CD4-positive, alpha-beta T cell treated with Interleukin-21 for 1 hour (primary cell): ENCODE measurements at places on chromosomes 7 and 10.

DNA sequence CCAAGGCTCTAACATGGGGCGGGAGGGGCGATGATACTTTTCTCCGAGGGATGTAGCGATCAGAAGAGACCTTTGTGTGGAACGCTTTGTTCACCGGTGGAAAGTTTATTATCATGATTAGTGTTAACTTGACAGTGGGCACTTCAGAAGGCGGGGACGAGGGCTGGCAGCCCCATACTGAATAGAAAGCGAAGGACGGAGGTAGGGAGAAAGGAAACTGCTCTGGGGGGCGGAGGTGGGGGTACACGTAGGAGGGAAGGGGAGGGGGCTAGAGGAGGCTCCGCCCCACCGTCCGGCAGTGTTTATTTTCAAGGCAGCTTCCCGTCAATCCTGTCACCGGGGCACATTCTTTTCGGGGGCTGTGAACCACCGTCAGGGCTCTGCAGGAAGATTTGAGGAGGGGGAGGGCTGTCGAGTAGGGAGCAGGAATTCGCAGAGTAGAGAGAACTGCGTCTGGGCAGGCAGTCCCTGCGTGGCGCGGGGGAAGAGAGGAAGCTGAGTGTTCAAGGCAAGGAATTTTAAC lies 9.4 kb upstream of the NKX2-3 start:
- DNase-seq, result no peak

GRCh38 chr10:47349516-47349915 lies 1.4 kb downstream of the RBP3 start:
- DNase-seq, result no peak

DNA sequence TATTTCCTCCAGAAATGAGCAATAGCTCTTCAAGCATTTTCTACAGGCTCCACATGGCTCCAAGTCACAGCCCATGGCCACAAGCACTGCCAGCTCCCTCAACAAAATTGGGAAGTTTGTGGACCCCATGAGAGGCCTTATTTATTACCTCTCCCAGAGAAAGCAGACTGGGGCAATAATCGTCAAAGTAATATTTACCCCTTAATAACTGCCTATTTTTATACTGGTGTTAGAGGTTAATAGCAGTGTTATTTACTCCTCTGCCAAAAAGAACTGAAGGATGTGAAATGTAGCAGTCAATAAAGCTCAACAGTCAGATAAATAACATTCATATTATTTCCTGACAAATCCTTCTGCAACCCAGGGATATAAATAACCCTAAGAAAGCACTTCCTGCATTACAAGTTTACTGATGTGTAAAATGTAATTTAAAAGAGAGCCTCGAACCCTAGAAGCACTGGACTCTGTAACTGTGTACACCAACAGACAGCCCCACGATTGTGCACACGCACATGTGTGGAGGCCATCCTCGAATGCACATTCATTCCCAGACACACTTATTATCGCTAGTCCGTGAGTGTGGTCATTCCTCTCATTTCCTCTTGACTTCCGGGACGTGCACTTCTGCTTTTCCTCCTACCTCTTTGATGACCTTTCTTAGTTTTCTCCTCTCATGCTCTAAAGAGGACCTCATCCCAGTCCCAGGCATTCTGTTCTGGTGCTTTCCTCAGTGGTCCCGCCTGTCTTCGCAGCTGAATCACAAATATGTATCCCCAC lies 157.4 kb downstream of the EVX1 start:
- DNase-seq, result no peak

GRCh38 chr10:3868271-3868664 lies 83.3 kb upstream of the KLF6 start:
- no peak for DNase-seq

- DNase-seq, result peak; percentile 75
These were observed 149.6 kb downstream of the C10orf105 start for GRCh38 chr10:71569775-71570588.

- no peak for DNase-seq
These were observed 52.3 kb upstream of the PHYHIPL start for GRCh38 chr10:59124187-59124586.

DNA sequence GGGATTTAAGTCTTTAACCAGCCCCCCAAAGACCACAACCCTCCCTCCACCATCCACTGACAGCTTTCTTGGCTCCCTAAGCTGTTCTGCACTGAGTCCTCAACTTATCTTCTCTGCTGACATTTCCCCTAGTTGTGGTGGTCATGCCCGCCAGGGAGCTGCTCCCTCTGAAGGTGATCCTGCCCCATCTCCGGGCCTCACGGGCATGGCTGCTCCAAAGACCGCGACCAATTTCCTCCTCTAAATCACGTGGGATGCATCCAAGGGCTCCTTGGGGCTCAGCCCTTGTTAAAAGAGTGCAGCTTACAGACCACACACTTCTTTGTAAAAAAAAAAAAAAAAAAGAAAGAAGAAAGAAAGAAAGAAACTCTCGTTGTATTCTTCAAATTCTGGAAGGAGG lies 27.1 kb upstream of the KLF6 start:
- no peak for DNase-seq

- peak; percentile 53 for DNase-seq
These were observed 47.9 kb downstream of the MKI67 start for GRCh38 chr10:128078136-128078969.

DNA sequence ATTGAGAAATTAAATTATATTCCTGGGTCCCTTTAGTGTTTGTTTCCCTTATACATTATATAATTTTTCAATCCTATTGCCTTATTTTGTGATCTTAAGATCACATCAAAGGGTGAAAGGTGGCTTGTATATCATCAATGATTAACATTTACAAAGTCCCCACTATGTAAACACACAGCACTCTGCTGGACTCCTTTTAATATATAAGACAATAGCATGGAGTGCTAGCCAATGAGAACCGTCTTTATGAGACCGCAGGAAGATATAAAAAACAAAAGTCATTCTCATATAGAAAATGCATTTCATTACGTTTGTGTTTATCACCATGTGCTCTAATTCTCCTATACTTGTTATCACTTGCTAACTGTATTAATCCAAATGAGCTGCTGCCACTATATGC lies 108.5 kb downstream of the HOXA1 start:
- no peak for DNase-seq

DNA sequence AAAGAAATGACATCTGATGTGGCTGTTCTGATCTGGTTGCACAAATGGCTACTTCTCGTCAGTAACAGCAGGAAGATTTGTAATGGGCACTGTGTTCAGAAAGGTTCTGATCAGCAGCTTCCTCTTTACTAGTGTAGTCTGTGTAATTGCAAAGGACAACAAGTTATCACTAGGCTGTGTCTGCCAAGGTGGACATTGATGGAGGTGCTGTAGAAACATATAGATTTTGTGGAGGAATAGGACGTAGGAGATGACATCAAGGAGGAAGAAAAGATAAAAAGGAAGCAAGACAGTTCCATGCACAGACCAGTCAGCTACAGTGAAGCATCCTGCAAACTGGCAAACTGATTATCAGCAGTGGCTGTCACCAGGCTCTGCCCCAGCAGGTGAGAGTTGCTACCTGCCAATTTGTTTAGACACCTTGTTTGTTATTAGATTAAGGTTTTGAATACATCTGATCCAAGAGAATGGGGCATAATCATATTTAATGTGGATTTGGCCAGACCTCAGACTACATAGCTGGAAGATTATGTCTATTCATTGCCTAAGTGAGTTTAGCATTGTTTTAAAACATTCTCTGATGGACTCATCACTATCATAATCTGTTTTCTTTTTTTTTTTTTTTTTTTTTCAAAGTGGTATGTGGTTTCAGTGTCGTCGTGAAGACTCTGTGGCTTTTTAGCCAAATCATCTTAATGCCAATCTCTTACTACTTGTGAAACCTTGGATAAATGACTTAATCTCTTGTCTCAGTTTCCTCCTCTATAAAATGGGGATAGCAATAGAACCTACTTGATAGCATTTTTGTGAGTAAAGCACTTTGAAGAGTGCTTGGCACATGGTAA lies 417.9 kb upstream of the LRGUK start:
- no peak for DNase-seq

DNA sequence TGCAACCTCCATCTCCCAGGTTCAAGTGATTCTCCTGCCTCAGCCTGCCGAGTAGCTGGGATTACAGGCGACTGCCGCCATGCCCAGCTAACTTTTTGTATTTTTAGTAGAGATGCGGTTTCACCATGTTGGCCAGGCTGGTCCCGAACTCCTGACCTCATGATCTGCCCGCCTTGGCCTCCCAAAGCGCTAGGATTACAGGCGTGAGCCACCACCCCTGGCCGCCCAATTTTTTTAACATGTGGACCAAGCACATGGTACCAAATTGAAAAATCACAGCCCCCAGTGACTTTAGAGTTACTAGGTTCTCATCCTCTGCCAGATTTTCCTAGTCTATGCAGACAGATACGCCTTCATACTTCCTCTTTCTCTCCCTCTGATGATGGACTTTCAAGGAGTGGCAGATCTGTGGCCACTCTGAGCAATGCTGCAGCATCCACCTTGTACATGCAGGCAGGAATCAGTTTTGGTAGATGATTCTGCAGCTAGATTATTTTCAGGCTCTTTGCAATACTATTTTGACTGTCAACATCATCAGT lies 34.0 kb upstream of the EZH2 start:
- no peak for DNase-seq
